Naive B cell (primary cell): ENCODE measurements at places on chromosomes 4 and X.

GRCh38 chr4:150751648-150752047 lies 169.7 kb downstream of the MAB21L2 start:
- DNase-seq: no peak

DNA sequence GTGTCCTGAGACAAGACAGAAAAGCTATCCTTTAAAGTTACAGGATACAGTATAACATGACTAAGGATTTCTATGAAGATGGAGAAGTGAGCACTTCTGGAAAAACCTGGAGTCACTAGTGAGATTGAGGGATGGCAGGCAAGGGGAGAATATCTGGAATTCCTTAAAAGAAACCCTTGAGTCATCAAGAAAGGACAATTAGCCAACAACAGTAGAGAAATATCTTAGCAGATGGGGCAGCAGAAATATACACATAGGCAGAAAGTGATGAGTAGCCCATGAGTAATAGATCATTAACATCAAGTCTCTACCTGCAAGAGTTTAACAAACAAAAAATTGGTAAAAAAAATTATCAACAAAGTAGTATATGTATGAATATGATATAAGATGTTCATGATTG lies 858.8 kb upstream of the FRG1 start:
- no peak for DNase-seq

GRCh38 chr4:84916227-84916626 lies 50.3 kb downstream of the WDFY3 start:
- no peak for DNase-seq

DNA sequence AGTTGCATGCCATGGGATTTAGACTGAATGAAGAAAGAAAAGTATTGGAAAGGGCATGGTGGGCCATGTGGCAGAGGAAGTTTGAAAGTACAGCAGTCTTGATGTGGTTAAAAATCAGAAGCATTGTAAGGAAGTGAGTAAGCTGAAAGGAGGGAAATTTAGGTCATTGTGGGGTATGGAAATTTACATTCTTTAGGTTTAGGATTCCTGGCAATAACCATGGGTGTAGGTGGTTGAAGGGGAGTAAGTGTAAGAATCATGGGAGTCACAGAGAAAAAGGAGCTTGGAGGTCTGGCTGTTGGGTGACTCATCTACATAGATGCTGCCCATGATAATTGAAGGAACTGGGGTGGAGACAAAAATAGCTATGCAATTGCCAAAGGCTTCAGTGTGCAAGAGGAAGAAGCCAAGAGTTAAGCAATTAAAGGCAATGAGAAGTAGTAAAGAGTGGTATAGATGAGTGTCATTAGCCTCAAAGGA lies 243.8 kb upstream of the LDB2 start:
- no peak for DNase-seq

GRCh38 chr4:41533680-41534079 lies 4.3 kb upstream of the LIMCH1 start:
- no peak for DNase-seq

DNA sequence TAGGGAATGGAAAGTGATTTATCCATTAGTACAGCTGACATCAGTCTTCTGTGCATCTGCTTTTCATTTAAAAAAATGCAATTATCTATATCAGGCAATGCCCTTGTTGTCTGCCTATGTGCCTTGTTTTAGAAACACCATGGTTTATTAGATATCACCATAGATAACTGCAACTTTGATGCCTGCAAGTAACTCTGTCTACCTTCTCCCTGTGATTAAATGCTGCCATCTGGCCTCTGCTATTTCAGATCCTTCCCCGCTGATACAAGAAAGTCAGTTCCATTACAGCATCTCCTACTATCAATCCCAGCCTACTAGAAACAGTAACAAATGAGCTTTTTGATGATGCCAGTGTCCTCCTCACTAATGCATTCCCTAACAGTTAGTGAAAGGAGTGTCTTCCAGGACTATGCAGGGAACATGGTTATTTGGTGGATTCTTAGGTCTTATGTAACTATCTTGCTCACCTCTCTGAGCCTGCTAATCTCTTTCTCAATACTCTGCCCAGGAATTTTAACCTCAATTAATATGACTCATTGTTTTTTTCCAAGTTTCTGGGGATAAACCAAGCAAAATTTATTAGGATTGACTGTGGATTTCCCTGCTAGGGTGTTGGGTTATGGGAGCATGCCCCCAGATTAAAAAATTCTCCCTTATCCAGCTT lies 444.9 kb downstream of the RAPGEF2 start:
- DNase-seq: no peak

- no peak for DNase-seq
Observed at GRCh38 chr4:158193171-158193749, 17.0 kb upstream of the TMEM144 start.

GRCh38 chr4:150032541-150032940 lies 45.7 kb upstream of the DCLK2 start:
- no peak for DNase-seq

GRCh38 chr4:155568641-155569220 lies 97.9 kb upstream of the GUCY1A1 start:
- DNase-seq: no peak

DNA sequence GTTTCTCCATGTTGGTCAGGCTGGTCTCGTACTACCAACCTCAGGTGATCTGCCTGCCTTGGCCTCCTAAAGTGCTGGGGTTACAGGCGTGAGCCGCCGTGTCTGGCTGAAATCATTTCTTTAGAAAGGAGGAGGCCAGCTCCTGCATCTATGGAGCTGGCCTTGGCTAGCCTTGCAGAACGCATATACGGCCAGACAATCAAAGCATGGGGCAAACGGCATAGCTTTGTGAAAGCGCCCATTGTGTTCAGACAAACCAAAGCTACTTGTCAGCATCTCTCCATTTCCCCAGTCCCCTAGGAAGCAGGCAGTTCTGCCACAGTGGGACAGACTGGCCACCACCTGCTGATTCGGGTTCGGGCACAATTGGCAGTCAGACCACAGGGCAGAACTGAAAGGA lies 48.9 kb upstream of the IQSEC2 start:
- DNase-seq: no peak

- DNase-seq: no peak
Observed at GRCh38 chrX:106973433-106974149, 26.4 kb downstream of the MORC4 start.
